EL (cell line): ENCODE measurements at places on chromosomes 1 and 21.

- no peak for DNase-seq
These were observed 14.1 kb downstream of the F5 start for GRCh38 chr1:169572187-169572586.

DNA sequence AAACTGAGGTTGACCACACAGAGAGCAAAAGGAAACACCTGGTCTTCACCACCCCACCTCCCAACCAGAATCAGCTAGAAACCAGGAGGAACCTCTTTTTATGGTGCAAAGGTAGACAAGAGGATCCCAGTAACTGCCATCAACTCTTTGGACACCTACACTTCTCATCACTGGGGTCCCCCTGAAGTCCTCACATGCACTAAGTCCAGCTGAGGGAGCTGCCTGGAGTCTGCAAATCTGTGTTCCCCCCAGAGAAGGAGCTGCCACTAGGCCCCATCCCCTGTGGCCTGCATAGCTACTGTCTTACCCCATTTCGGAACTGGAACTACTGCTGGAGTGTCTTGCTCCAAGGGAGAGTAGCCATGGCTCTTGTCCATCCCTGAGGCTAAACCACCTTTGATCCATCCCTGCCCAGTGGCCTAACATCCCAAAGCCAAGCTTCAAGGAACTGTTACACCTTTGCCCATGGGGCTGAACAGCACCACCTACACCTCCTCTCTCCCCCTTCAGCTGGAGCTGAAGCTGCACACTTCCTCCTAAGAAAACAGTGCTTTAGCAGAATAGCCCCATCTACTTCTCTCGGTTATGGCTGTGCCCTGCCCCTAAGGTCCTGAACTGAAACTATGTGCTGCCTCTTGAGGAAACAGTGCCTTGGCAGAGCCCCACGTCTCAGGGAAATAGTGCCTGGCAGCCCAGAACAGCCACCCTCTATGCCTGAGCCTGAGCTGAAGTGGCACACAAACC lies 85.4 kb upstream of the CD53 start:
- DNase-seq, result no peak

DNA sequence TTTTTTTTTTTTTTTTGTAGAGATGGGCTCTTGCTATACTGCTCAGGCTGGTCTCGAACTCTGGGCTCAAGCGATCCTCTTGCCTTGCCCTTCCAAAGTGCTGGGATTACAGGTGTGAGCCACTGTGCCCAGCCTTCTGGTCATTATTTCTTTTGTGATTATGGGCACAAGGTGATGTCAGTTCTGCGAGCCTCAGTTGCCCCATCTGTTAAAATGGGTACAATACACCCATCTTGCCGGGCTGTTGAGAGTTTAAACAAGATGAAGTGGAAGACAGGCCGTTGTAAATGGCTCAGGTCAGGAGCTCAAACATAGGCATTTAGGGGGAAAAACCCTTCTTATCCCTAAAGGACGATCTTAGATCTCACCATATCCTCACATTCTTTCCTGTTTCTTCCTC lies 53.7 kb upstream of the WNT4 start:
- no peak for DNase-seq

GRCh38 chr1:12712076-12712475 lies 3.8 kb upstream of the AADACL3 start:
- no peak for DNase-seq

DNA sequence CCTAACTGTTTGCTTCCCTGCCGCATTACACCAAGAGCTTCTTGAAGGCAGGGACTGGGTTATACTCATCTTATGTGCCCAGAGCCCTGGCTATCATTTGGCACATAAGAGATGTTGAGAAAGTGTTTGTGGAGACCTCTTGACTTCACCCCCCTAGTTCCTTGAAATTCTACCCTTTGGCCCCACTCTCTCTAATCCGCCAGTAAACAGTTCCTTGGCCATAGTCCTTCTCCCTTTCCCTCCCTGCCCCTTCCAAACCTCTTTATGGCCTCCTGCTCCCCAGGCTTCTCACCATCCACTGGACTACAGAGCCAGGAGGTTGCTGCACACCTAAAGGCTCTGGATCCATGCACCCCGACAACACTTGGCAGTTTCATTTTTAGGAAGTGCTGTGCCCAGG lies 1.5 kb upstream of the CDK18 start:
- DNase-seq, result no peak

GRCh38 chr1:33711511-33711910 lies 152.4 kb upstream of the HMGB4 start:
- DNase-seq, result no peak

- no peak for DNase-seq
These were observed 58.5 kb downstream of the TENT5C start for GRCh38 chr1:117664314-117664713.

GRCh38 chr1:31648641-31649357 lies 4.1 kb upstream of the PEF1 start:
- no peak for DNase-seq

- no peak for DNase-seq
These were observed 77.4 kb downstream of the NPHP4 start for GRCh38 chr1:5914676-5915365.

- peak; percentile 57 for DNase-seq
These were observed 20.5 kb downstream of the MAPKAPK2 start for GRCh38 chr1:206705191-206705590.

DNA sequence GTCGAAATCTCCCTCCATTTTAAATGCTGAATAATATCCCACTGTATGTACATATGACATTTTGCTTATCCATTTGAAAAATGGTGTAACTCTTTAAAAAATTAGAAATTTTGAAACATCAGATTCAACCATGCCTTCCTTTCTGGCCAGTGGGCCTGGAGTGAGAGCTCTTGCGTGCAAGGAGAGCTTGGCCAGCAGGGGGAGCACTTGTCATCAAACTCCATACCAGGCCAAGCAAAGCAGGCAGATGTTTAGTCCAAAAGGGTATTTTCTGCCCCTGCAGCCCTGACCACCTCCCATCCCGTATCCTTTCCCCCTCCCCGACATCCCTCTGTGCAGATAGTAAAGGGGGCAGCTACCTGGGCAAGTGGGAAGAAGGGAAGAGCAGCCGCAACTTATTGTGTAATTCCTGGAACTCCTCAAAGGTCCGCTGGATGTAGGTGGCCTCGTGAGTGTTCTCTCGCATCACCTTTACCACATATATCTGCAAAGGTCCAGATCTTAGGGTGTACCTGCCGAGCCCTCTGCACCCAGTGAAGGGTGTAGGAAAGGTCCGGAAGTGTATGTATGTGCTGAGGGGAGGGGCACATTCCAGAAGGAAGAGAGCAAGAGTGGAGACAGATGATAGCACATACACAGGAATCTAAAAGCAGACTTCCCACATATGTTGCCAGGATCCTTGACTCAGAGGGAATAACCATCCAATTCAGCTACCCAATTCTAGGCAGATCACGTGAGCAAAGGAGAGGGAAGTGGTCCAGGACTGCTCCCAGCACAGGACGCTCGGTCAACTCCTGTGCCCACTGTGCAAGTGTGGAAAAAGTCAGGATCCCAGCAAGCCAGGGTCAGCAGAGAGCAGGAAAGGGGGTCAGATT lies 19.9 kb upstream of the PPP1R15B start:
- DNase-seq, result peak; percentile 69

DNA sequence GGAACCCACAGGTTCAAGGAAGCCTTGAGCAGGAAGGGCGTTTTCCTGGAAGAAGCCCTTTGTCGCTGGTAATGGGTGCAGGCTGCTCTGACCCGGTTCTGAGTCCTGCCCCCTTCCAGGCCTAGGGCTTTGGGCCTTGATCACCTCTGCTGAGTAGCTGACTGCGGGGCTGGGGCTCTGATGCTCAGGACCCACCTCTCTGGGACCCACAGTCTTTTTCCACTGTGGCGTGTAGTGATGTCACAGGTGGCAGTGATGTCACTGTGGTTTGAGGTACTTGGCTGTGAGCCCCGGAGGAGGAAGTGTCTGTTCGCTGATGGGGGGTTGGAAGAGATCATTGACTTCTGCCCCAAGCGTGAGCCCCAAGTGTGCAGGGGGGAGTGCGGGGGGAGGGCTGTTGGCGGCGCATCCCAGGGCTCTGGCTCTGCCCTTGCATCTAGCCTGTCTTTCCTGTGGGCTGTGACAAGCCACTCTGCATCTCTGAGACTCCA lies 6.9 kb downstream of the TNFRSF1B start:
- no peak for DNase-seq

DNA sequence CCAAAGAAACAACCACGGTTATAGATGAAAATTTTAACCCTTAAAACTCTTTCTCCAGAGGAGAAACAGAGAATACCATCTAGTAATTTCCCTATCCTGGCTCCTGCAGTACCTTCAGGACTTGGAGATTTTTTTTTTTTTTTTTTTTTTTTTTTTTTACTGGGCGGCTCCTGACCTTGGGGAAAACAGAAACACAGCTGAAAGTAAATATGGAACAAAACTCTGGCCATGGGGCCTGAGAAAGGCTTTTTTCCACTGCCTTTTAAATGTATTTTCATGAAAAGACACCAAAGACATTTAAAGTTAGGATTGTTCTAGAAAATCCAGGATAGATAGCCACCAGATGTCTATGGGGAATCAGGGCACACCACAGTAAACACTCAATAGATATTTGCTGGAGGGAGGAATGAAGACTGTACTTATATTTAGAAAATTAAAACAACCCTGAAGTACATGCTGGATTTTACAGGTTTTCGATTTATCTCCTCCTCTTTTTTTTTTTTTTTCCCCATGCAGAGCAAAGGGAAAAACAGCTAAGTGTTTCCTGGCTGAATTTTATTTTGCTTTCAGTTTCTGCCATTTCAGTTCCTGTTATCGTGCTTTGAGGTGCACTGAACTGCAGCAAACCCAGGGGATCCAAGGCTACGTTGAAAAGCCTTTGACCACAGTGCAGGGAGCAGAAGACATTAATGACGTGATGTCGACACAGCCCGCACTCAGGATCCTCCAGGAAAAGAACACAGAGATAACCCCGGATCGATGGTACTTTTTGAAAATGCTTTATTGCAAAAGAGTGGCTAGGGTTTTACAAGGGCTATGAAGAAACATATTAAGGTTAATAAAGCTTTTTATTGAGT lies 35.7 kb upstream of the CNN3 start:
- DNase-seq, result peak; percentile 63

DNA sequence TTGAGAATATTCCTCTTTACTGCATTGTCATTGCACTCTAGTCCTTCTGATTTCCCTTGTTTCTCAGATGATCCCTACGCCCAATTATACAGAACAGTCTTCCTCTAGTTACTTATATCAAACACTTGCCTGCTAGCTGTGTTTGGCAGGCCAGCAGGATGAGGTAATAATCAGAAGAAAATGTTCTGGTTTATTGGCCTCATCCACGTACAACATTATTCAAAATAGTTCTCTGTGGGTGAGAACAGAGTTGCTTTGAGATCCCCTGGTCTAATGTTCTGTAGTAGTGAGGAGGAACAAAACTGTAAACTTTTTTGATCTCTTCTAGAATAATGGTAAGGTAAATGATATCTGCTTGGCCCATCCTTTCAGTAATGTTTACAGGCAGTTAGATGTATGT lies 22.3 kb upstream of the C1orf105 start:
- no peak for DNase-seq

- no peak for DNase-seq
These were observed 16.4 kb downstream of the RNF220 start for GRCh38 chr1:44421446-44421884.

- peak; percentile 71 for DNase-seq
These were observed 16.7 kb downstream of the PKP1 start for GRCh38 chr1:201299968-201300367.

DNA sequence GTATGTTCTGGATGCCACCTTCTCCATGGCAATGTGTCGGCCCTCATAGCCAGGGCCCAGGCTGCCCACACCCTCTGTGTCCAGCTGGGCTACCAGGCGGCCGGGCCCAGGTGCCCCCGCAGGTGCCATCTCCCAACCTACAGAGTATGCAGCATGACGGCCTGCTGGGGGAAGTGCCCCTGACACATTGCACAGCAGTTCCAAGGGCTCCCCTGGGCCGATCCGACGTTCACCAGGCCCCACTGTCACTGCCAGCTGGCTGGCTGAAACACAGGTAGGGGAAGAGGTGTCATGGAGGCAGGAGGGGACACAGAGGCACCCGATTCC lies 5.4 kb downstream of the IGSF8 start:
- no peak for DNase-seq

DNA sequence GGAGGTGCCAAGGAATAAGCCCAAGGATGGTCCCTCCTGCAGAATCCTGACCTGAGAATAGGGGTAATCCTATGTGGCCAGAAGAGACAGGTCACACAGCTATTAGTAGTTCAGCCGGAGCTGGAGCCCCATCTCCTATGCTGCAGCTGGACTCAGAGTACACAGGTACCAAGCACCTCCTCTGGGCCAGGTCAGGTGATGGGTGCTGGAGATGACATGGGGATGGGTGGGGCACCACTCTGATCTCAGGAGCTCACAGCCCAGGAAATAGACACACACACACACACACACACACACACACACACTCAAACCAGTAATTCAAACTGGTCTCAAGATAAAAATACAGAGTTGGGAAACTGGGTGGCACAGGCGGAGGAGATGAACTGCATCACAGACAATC lies 54.2 kb upstream of the SSBP3 start:
- no peak for DNase-seq

GRCh38 chr1:203913073-203913521 lies 51.7 kb downstream of the SNRPE start:
- no peak for DNase-seq

- DNase-seq, result no peak
These were observed 412 bp downstream of the ABCA4 start for GRCh38 chr1:94120570-94120901.

GRCh38 chr1:111600886-111601386 lies 18.7 kb upstream of the RAP1A start:
- DNase-seq, result no peak

- DNase-seq, result no peak
These were observed 274.0 kb upstream of the TMPRSS15 start for GRCh38 chr21:18677632-18678031.

GRCh38 chr1:54499360-54500106 lies 48.5 kb upstream of the ACOT11 start:
- DNase-seq, result peak; percentile 53

GRCh38 chr1:187384504-187384903 lies 555.8 kb downstream of the PLA2G4A start:
- no peak for DNase-seq

GRCh38 chr1:158679289-158679688 lies 7.2 kb downstream of the SPTA1 start:
- no peak for DNase-seq

GRCh38 chr1:79363430-79363829 lies 356.9 kb upstream of the ADGRL4 start:
- no peak for DNase-seq

- no peak for DNase-seq
These were observed 7.3 kb downstream of the KIF21B start for GRCh38 chr1:201016211-201016651.

DNA sequence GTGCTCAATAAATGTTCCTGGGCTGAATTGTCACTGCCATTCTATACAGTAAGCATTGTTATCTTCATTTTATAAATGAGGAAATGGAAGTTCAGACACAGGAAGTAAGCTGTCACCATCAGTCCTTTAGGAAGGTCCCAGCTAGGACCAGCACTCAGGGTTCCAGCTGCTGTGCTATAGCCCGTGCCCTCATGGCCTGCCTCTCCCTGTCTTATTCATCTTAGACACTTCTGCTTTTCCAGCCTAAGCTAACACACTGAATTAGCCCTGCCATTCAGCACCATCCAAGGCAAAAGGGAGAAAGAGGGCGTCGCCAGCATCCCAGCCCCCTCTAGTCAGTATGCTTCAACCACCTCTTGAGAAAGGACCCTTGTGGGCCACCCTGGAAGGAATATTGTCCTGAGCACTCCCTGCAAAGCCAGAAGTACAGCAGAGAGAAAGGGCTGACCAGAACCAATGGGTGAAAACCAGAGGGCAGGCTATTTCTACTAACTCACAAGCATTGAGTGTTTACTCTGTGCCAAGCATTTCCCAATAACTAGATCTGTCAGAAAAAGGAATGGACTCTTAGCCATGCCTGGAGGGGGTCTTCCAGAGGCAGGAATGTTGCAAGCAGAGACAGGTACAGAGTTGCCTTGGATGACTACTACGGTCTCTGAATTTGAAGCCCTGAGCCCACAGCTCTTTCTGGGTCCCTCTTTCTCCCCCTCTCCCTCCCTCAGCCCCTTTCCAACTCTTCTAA lies 77.9 kb upstream of the NFIA start:
- no peak for DNase-seq
